ENCODE measurements at places on chromosomes 1 and 21. TPM values are rescaled to one million over a fixed set of nuclear protein-coding genes. Genes with fewer than 3 reads are reported as not detected.

The GPR161 gene
- 19.6 TPM for total RNA-seq

The OR2L2 gene
- total RNA-seq, result not detected

The FAM151A gene
- total RNA-seq, result not detected

The OLIG2 gene
- not detected for total RNA-seq

- no peak for DNase-seq
Observed at GRCh38 chr21:45200031-45200430, 87.7 kb downstream of the POFUT2 start.

DNA sequence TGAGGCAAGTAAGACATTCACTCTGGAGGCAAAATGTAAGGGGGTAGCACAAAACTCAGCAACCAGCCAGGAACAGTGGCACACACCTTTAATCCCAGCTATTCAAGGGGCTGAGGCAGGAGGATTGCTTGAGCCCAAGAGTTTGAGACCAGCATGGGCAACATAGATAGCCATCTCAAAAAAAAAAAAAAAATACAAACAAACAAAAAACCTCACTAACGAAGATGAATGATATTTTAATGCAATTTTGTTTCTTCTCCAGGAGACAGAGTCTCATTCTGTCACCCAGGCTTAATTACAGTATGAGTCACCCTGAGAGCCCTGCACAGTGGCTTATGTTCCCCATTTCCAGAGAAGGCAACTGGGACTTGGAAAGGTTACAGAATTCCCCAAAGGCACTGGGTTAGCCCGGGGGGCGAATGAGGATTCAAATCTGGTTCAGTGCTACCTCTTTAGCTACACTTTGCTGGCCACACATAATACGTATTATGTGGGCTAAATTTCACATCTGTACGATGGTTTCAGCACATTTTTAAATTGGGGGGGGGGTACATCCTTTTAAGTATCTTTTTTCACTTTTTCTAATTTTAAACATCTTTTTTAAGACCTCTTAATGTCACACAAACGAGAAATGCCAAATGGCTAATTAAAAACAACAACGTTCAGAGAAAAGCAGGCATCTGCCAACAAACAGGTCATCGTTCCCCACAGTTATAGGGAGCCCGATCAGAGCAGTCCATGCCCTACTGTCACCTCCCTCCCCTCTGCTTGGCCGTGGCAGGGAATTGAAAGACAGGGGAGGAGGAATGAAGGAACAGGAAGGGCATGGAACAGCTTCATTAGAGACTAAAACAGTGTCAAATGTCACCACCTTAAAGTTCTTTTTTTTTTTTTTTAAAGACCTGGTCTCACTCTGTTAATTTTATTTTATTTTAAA lies 3.5 kb downstream of the CELA2A start:
- DNase-seq, result no peak

GRCh38 chr1:12528021-12528852 lies 89.8 kb downstream of the DHRS3 start:
- DNase-seq, result no peak

GRCh38 chr1:173329726-173330125 lies 122.6 kb upstream of the TNFSF4 start:
- no peak for DNase-seq

- DNase-seq, result no peak
Observed at GRCh38 chr1:166972826-166973225, 2.5 kb downstream of the ILDR2 start.

GRCh38 chr1:197671140-197671539 lies 104.1 kb downstream of the DENND1B start:
- no peak for DNase-seq

All from dermis blood vessel endothelial cell (primary cell).